ENCODE measurements at places on chromosomes 4 and X.

GRCh38 chr4:128536746-128537145 lies 249.1 kb upstream of the PGRMC2 start:
- DNase-seq: no peak

DNA sequence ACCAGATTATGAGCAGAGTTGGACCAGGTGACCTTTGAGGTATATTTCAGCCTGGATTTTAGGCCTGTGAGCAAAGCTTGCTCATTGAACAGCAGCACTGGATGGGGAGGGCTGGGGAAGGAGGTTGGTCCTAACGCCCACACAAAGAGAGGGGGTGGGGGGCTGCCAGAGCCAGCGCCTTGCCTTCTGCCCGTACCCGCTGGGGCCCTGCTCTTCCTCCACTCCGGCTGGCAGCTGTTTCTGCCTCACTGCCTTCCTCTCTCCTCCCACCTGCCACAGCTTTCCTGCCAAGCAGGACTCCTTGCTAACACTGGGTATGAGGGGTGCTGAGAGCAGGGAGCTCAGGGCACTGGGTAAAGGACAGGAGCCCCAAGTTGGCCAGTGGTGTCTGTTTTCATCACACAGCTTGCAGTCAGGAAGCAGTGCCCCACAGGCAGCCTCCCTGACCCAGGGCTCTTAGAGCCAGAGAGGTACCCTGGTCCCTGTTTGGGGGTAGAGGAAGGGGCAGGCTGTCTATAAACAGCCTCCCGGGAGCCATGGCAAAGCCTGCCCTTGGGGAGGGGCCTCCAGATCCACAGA lies 6.1 kb downstream of the NALF2 start:
- no peak for DNase-seq

DNA sequence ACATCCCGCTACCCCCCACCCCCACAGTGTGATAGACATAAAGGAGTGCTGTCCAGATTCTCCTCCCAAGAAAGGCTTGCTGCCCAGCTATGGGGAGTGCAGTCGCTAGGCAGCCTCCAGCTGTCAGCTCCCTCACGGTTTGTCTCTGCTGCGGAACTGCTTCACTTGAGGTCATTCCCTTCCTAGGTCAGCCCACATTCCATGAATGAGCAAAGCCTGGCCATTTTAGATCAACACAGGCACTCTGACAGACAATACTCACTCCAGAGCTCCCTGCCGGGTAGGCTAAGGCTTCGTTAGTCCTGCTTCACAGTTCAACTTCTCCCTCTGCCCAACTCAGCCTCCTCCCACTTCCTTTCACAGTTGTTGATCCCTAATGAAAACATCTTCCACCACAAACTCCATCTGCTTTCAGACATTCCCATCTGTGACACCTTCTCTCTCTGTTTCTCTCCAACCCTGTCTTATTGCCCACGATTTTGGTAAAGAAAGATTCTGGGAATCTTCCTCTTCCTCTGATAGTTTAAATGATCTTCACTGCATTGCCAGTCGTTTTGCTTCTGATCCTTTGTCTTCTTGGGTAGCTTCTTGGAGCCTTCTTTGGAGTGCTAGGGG lies 318.9 kb upstream of the F9 start:
- DNase-seq: peak; percentile 6

DNA sequence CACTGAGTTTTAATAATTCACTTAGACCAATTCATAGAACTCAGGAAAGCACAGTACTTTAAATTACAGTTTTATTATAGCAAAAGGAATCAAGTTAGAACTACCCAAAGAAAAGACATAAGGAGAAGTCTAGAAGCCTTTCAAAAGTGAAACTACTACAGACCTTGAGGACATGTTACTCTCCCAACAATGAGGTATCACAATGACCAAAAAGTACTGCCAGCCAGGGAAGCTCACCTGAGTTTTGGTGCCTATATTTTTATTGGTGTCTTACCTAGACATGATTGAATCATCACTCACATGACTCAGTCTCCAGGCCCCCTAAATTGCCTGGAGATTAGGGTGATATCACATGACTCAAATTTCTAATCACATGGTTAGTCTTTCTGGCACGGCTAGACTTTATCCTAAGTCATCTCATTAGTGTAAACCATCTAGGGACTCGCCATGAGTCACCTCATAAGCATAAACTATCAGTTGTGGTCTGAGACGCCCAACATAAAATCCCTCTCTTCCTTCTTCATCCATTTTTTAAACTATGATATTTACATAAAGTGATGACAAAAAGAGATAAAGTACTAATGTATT lies 372.3 kb downstream of the TMA16 start:
- DNase-seq: peak; percentile 2

DNA sequence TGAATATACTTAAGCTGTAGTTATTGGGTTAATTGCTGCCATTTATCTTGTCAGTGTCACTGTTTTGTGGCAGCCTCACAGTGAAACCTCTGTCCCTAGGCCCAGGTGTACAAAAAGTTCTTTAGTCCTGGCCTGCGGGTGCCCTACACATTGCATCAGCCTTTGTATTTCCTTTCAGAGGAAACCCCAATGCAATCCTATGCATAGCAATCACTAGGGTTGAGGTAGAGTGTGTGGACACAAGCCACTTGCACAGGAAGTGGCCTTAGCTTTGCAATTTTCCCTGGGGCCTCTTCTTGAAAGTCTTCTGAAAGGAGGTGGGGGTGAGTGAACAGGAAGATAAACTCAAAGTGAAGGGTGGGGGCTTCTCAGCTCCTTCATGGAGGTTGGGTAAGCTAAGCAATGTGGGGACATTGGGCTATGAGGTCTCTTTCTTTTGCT lies 27.8 kb downstream of the VSIG4 start:
- DNase-seq: no peak

- no peak for DNase-seq
Observed at GRCh38 chrX:12919051-12919450, 12.6 kb downstream of the TLR8 start.

DNA sequence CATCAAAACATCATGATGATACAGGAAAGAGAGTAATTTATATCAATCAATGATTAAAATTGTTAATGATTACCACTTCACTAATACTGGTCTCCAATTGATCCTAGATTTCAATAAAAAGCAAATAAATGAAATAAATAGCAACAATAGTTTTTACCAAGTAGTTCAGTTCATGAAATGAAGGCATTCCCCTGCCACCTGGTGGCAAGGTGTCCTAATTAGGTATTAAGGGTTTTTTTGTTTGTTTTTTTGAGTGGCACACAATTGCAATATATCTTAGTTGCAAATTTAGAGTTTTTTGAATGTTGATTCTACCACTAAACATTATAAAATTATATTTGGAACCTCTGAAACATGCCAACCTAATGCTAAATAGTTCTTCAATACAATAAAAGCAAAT lies 157.4 kb upstream of the PDE5A start:
- peak; percentile 35 for DNase-seq

GRCh38 chr4:176939445-176939844 lies 146.7 kb upstream of the VEGFC start:
- no peak for DNase-seq

Measured in NCI-H69 (cell line).